Ascending aorta (tissue), 2 donors: ENCODE measurements at places on chromosomes 1 and 21. TPM values are rescaled to one million over a fixed set of nuclear protein-coding genes. Genes with fewer than 3 reads are reported as not detected.

LMX1A gene
- 1.7 TPM for total RNA-seq

TRAF3IP3 gene
- not detected for total RNA-seq

GRCh38 chr21:37149411-37149810 lies 76.4 kb downstream of the TTC3 start:
- H3K4me3 ChIP-seq = no peak overlapping the region
- H3K27ac ChIP-seq = no peak overlapping the region
- H3K36me3 ChIP-seq = peaks cover 5% of the 10 kb centered on the region
- no peaks in the 10 kb centered on the region for H3K4me1 ChIP-seq
- no peak for DNase-seq

DNA sequence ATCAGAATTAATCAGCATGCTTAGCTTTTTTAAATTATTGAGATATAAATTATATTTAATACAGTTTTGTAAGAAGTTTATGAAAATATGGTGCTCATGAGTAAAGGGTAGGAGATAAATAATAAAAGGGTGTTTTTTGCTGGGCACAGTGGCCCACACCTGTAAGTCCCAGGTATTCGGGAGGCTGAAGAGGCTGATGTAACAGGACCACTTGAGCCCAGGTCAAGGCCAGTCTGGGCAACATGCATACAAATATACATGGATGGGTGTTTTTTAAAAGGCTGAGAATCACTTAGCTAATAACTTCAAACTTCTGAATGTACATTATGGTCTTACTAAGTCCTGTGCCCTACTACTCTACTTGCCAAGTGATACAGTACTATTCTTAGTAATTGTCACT lies 73.2 kb downstream of the TRIM33 start:
- no peak overlapping the region for H3K27ac ChIP-seq
- H3K4me3 ChIP-seq = no peak overlapping the region

DNA sequence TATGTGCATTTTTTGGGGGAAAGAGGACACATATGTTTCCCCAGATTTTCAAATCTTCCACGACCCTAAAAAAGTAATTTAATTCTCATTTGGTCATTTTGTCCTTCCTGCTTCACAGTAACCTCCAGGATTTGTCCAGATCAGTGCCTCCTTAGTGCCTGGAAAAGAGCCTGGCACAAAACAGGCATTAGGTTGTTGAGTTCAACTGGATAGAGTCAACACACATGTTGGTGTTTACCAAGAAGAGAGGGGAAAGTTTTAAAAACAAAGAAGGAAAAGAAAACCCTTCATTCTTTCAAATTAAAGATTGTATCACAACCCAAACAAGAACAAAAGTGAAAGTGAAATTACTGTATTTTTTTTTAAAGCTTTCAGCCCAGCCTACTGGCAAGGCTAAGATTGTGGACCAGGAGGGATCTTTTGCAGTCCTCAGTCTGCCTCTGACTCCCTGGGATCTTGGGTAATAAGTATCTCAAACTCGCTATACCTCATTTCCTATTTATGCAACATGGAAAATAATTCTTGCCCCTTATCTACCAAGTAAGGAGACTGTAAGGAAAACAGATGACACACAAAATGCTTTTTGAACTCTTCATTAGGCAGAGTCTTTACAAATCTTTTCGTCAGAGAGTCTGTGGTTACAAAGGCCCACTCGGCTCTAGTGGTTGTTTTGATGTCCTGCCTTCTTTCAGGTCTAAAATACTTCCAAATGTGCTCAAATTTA lies 57.8 kb downstream of the ZNF281 start:
- H3K36me3 ChIP-seq = no peaks in the 10 kb centered on the region
- no peak overlapping the region for H3K4me3 ChIP-seq
- H3K27me3 ChIP-seq = no peaks in the 10 kb centered on the region
- peak overlapping the region; percentile 41 for H3K27ac ChIP-seq

GRCh38 chr1:94068999-94069918 lies 51.7 kb downstream of the ABCA4 start:
- no peaks in the 10 kb centered on the region for H3K27me3 ChIP-seq
- no peak for DNase-seq
- no peaks in the 10 kb centered on the region for H3K36me3 ChIP-seq
- no peaks in the 10 kb centered on the region for H3K4me1 ChIP-seq
- H3K27ac ChIP-seq = peak overlapping the region; percentile 25

DNA sequence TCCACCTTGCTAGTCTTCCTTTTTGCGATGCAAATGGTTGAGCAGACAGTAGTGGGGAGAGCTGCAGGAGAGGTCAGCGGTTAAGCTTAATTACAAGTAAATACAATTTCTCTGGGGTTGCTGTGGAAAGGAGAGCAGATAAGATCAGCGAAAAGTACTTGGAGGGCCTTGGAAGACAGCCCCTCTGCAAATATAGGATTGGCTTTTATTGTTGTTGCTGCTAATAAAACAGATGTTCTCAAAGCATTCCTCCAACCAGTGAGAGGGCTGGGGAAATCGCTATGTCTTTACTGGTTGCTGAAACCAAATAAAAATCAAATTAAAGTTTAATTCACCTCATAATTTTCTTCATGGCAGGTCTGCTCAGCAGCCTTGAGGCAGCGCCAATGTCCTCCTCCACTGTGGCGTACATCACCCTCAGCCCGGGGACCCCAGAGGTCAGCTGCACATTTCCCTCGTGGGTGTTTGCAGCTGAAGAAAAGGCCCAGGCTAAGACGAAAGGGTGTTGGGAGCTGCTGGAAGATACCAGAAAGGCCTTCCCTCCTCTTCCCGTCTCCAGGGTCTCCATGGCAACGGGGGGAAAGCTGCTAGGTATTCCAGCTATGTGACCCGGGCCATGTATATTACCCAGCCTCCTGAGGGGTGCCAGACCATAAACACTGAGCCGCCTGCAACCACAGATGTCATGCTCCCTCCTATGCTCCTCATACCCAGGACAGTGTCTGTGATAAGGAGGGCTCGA lies 54.6 kb upstream of the POU2F1 start:
- no peaks in the 10 kb centered on the region for H3K4me1 ChIP-seq
- no peaks in the 10 kb centered on the region for H3K27me3 ChIP-seq
- H3K4me3 ChIP-seq = no peak overlapping the region
- H3K27ac ChIP-seq = no peak overlapping the region
- H3K36me3 ChIP-seq = no peaks in the 10 kb centered on the region

- no peaks in the 10 kb centered on the region for H3K27me3 ChIP-seq
- peak overlapping the region; percentile 92 for H3K27ac ChIP-seq
- no peaks in the 10 kb centered on the region for H3K36me3 ChIP-seq
- H3K4me1 ChIP-seq = peaks cover 27% of the 10 kb centered on the region
Measured at GRCh38 chr1:207959141-207959825, 48.4 kb upstream of the CD34 start.

DNA sequence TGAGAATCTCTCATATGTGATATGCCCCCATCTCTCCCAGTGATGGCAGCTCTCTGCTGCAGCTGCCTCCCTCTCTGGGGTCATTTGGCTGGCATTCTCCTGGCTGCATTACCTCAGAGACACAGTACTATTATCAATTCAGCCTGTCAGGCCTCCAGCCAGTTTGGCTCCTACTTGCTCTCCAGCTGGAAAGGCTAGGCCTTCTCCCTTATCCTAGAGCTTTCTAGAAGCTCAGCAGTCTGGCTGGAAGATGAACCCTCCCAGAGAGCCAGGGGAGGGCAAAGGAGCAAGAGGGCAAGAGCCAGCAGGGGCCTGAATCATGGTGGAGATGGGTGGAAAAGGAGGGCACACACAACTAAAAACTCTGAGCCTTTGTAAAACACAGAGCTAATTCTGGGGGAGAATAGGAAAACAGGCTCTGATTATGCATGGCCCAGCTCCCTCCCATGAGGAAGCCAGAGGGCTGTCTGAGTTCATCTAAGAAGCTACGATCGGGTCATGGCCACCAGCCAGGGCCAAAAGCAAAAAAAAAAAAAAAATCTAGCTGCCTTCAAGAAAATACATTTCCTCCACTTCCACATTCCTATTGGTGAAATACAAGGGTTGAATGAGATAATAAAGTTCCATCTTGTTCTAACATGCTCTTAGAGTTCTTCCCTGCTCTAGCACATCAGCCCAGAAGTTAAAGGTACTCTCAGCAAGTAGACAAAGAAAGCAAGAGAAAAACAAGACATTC lies 8.8 kb downstream of the LAMB3 start:
- H3K4me1 ChIP-seq = peaks cover 4% of the 10 kb centered on the region
- H3K27ac ChIP-seq = peak overlapping the region; percentile 42
- H3K36me3 ChIP-seq = no peaks in the 10 kb centered on the region
- no peak overlapping the region for H3K4me3 ChIP-seq
- H3K27me3 ChIP-seq = no peaks in the 10 kb centered on the region
- no peak for DNase-seq

- no peaks in the 10 kb centered on the region for H3K27me3 ChIP-seq
- H3K4me1 ChIP-seq = no peaks in the 10 kb centered on the region
- no peak overlapping the region for H3K4me3 ChIP-seq
- no peaks in the 10 kb centered on the region for H3K36me3 ChIP-seq
- no peak for DNase-seq
- H3K27ac ChIP-seq = no peak overlapping the region
Measured at GRCh38 chr1:9784508-9785133, 39.1 kb downstream of the CLSTN1 start.

GRCh38 chr1:203033917-203034316 lies 7.6 kb downstream of the PPFIA4 start:
- no peaks in the 10 kb centered on the region for H3K36me3 ChIP-seq
- no peak overlapping the region for H3K27ac ChIP-seq

DNA sequence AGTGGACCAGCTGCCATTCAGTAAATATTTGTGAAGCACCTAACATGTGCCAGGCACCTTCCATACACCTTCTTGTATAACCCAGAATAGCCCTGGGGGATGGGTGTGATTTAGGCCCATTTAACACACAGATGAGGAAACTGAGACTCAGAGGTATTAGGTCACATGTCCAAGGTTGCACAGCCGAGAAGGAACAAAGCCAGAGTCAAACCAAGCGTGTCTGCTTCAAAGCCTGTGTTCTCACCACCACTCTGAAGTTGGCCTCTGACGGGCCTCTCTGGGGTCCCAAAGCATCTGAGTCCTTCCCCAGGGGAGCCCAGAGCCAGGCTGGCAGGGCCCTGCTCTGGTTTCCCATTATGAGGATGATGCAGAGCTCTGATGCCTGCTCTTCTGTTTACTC lies 65.1 kb downstream of the LACTBL1 start:
- H3K27ac ChIP-seq = no peak overlapping the region
- no peaks in the 10 kb centered on the region for H3K27me3 ChIP-seq
- H3K36me3 ChIP-seq = no peaks in the 10 kb centered on the region
- H3K4me3 ChIP-seq = no peak overlapping the region
- no peaks in the 10 kb centered on the region for H3K4me1 ChIP-seq
- DNase-seq = no peak

DNA sequence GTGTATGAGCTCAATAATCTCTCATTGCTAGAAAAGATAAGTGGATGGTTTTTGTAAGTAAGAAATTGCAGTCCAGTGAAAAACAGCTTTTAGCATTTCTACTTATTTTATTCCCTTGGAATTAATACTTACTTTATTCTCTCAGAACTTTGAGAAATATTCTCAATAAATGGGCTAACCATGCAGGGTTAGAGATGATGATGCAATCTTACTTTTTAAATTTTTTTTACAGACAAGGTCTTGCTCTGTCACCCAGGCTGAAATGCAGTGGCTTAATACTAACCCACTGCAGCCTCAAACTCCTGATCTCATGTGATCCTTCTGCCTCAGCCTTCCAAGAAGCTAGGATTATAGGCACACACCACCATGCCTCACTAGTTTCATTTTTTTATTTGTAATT lies 440.8 kb upstream of the ZP4 start:
- DNase-seq = no peak
- H3K27me3 ChIP-seq = no peaks in the 10 kb centered on the region
- H3K36me3 ChIP-seq = no peaks in the 10 kb centered on the region
- H3K4me3 ChIP-seq = no peak overlapping the region
- H3K27ac ChIP-seq = no peak overlapping the region

GRCh38 chr1:168520832-168521231 lies 23.0 kb downstream of the XCL2 start:
- no peak for DNase-seq
- no peaks in the 10 kb centered on the region for H3K4me1 ChIP-seq
- no peak overlapping the region for H3K4me3 ChIP-seq
- no peak overlapping the region for H3K27ac ChIP-seq
- no peaks in the 10 kb centered on the region for H3K27me3 ChIP-seq

- peaks cover 56% of the 10 kb centered on the region for H3K4me1 ChIP-seq
- H3K36me3 ChIP-seq = peaks cover 7% of the 10 kb centered on the region
- H3K27ac ChIP-seq = peak overlapping the region; percentile 95
Measured at GRCh38 chr1:207822602-207823451, 71.0 kb downstream of the CD46 start.

DNA sequence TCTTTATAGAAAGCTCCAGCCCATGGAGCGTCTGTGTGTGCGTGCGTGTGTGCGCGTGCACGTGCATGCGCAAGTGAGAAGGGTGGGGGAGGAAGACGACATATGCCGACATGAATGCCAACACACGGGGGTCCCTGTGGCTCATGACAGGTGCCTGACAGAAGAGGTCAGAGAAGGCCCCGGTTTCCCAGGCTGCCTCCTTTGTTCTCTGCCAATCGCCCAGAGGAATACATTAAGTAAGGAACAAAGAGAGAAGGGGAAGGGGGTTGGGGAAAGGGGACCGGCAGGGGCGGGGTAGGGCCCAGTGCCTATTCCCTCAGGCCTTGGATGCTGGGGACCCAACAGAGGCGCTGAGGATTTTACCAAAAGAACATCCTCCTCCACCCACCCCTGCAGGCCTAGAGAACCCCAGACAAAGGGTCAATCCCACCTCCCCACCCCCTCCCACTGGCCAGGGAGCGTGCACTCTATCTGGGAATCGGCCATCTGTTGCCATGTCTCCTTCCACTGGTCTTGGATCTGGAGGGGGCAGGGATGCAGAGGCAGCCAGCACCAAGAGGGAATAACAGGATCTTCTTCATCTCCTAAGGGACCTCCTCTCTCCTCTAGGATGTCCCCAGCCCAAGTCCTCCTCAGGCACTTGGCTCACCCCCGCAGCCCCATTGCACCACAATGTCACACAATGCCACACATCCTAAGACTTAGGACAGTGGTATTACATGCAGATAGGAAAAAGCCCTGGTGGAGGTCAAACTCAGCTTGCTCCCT lies 39.4 kb downstream of the PIK3C2B start:
- H3K4me1 ChIP-seq = peaks cover 15% of the 10 kb centered on the region
- H3K27ac ChIP-seq = no peak overlapping the region
- no peak for DNase-seq
- no peaks in the 10 kb centered on the region for H3K27me3 ChIP-seq

DNA sequence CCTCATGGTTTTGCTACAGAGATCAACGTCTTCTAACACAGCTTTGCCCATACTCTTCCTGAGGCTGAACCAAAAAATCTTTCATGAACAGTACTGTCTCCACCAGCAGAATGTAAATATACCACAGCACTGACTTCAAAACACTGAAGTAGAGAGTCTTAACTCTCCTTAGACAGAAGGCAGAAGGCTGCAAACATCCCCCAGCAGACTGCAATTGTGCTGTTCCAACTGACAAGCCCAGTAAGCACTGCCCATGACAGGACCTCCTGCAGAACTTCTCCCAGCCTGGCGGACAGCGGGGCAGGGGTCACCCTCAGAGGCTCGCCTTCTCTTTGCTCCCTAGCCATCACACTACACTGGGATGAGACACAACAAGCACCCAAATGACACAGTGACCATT lies 218.7 kb downstream of the RERE start:
- H3K36me3 ChIP-seq = no peaks in the 10 kb centered on the region
- peak overlapping the region; percentile 61 for H3K27ac ChIP-seq
- peaks cover 10% of the 10 kb centered on the region for H3K4me1 ChIP-seq

- H3K36me3 ChIP-seq = no peaks in the 10 kb centered on the region
- no peak overlapping the region for H3K4me3 ChIP-seq
- no peak for DNase-seq
- no peaks in the 10 kb centered on the region for H3K27me3 ChIP-seq
Measured at GRCh38 chr1:117143871-117144270, 22.3 kb upstream of the TRIM45 start.

- H3K27ac ChIP-seq = no peak overlapping the region
- H3K27me3 ChIP-seq = no peaks in the 10 kb centered on the region
- no peaks in the 10 kb centered on the region for H3K4me1 ChIP-seq
- no peak for DNase-seq
Measured at GRCh38 chr1:209727286-209727685, 22.6 kb downstream of the HSD11B1 start.
